ENCODE measurements at places on chromosomes 6 and 20. TPM values are rescaled to one million over a fixed set of nuclear protein-coding genes. Genes with fewer than 3 reads are reported as not detected.
A peak's percentile ranks its signal among the peaks of the same experiment; 100 is the strongest.

The PAX1 gene
- total RNA-seq, result not detected

The SDCBP2 gene
- 2.0 TPM for total RNA-seq

The PRPF6 gene
- total RNA-seq, result 176 TPM

GRCh38 chr6:85714893-85715530 lies 72.3 kb upstream of the SYNCRIP start:
- DNase-seq, result no peak

- no peak for DNase-seq
Observed at GRCh38 chr6:160396292-160396691, 48.1 kb downstream of the SLC22A3 start.

DNA sequence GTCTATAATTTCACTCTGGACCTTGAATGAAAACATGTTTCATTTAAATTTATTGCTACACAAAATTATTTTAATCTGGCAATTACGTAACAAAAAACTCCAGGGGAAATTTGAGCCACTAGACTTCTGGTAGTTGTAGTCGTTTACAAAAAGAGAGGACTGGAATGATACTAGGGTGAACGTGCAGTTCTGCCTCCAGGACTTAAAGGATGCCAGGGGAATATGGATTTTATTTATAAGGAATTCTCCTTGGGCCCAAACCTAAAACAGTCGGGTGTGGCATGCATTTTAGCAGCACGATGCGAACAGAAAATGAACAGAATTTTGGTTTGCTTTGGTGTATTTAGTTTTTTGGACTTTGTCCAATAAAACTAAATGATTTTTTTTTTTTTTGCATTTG lies 76.9 kb downstream of the PRL start:
- no peak for DNase-seq

DNA sequence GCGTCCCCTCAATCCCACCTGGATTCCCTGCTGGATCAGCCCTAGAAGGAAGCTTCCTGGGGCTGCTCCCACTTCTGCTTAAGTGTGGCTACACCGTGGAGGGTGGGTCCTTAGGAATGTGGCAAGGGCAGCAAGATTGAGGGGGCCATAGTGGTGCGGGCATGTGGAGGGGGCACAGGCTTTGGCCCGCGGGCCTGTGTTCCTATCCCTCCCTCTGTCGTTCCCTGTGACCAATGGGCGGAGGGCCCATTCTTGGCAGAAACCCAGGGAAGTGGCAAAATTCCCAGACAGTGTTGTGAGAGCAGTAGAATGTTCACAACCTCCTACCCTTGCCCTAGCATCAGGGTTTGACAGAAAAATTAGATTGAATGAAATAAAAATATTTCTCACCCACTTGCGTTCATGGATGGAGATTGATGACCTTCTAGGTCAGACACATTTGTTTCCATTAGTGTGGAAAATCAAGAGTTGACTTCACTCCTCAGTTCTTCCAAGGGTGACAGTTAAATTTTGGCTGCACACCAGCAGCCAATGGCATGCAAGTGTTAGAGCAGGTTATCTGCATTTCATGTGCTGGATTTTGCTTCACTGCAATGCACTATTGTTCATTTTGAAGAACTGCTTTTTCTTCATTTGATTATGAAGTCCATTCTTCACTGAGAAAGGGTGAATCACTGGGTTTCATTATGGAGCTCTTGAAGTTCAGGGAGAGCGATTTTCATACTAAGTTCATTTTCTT lies 49.3 kb upstream of the AHI1 start:
- DNase-seq, result no peak

DNA sequence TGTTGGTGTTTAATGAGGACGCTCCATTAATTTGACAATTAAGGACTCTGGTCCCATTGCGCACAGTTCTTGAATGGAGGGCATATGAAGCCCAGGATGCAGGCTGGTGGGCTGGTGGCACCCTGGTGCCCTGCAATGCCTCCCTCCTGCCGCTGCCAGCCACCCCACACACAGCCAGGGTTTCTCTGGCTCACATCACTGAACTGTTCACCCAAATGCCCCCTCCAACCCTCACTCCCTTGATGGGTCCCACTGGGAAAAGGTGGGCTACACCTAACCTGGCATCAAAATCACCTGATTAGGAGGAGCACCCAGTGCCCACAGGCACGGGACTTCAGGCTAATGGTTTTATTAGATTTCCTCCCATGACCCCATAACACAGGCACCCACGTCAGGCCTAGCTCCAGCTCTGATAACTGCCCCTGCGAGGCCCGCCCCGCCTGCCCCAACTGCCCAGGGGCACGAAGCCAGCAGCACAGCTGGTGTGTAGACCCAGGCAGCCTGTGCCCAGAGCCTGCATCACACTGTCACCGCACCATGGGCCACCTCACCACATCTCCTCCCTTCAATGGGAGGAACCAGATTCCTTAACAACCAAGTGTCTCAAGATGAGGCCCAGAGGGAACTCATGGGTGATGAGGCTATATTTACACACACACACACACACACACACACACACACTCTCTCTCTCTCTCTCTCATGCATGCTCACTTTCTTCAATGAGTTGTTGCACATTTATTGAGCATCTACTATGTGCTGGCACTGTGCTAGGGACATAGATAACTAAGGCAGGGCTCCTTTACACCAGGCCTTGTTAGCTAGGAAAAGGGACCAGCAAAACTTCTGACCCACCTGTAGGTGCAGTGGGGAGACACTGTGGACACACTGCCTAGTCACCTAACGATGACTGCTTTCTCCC lies 107.3 kb downstream of the NOL4L start:
- peak; percentile 47 for DNase-seq

GRCh38 chr6:76790045-76790796 lies 673.1 kb downstream of the HTR1B start:
- no peak for DNase-seq

DNA sequence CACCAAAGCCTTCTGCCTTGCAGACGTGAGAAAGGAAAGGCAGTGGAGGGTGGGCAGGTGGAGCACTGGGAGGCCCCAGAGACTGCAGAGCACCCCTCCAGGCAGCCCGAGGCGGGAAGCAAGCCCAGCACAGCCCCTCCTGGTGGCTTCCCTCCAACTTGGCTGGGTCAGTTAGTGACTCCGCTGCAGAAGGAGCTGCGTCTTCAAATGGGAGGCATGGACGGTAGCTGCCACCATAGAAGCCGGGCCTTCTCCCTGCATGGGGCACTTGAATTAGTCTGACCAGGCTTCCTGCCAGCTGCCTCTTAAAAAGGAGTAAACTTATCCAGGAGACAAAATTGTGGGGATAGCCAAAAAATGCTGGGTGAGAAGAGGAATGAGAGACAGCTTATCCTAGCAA lies 88.0 kb upstream of the RPS6KA2 start:
- no peak for DNase-seq

DNA sequence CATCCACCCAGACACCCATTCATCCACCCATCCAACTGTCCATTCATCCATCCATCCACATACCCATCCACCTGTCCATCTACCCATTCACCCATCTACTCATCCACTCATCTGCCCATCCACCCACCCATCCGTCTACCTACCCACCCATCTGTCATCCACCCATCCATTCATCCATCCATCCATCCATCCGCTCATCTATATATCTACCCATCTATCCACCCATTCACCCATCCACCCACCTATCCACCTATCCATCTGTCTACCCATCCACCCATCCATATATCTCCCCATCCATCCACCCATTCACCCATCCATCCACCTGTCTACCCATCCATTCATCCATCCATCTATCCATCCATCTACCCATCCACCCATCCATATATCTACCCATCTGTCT lies 30.7 kb downstream of the ARMC2 start:
- DNase-seq, result no peak
